ENCODE measurements at places on chromosomes 5 and 9. TPM values are rescaled to one million over a fixed set of nuclear protein-coding genes. Genes with fewer than 3 reads are reported as not detected.

Gene FSTL4
- 0.36 TPM for total RNA-seq

Gene SLC6A18
- not detected for total RNA-seq

DNA sequence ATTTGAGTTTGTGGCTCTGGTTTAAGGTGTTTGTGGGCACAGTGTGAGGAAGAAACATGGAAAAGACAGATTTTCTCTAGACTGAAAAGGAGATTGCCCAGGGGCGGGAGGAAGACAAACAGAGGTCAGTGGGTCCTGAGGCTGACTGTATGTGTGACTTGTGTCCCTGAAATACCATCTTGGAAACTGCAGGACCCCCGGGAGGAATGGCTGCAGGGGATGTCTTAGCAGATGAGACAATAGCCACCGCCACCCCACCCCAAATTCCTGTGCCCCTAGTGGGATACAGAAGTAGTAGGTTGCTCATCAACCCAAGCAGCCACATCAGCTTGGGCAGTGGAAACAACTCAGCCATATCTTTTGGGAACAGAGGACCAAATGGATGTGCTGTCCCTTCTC is 1.7 kb upstream of the PSAT1 start:
- no peak for DNase-seq

DNA sequence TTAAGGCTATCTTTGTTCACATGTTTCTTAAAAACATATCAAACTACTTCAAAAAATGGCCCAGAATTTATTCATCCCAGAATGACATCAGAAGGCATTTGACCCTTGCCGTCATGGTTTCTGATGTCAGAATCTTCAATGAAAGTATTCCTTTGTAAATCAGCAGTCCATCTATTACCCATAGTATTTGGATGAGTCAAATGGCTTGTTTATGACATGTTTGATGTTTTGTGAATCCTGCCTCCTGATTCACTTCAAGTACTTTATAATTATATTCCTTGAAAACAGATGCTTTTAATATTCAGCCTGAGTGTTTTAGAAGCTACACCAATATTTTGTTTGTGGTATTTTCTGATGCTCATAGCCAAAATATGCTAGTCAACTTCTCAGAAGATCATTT is 200.8 kb upstream of the MEF2C start:
- DNase-seq, result no peak

DNA sequence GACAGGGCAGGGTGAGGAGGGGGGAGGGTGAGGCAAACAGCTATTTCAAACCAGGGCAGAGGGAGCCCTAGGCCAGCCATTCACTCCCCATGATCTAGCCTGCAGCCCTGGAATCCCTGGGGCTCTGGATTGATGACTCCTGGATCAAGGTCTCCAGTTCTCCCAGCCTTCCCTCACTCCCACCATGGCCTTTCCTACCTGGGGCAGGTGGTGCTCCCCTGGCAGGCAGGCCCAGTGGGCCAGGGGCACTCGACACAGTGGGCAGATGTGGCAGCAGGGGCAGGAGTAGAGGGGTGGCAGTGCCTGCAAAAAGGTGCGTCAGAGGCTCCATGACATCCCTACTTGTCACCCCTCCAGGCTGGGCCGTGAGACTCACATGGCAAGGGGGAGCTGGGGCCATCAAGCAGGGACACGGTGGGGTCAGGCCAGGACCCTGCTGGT is 6.0 kb downstream of the KIF12 start:
- no peak for DNase-seq
